ENCODE measurements at places on chromosomes 7 and 10. TPM values are rescaled to one million over a fixed set of nuclear protein-coding genes. Genes with fewer than 3 reads are reported as not detected.

BICC1 gene
- 17.0 TPM for total RNA-seq

CPXM2 gene
- total RNA-seq, result 17.9 TPM

IFIT1B gene
- not detected for total RNA-seq

CUBN gene
- 3.5 TPM for total RNA-seq

AOC1 gene
- total RNA-seq, result 0.67 TPM

COL1A2 gene
- 401 TPM for total RNA-seq

TYW1 gene
- total RNA-seq, result 18.9 TPM

MYH16 gene
- not detected for total RNA-seq

RELN gene
- total RNA-seq, result 1.8 TPM

BMS1 gene
- 13.7 TPM for total RNA-seq

CLCN1 gene
- 0.22 TPM for total RNA-seq

ELMO1 gene
- total RNA-seq, result 48.9 TPM

TMEM130 gene
- 0.29 TPM for total RNA-seq

DPYSL4 gene
- total RNA-seq, result 1.8 TPM

NODAL gene
- total RNA-seq, result not detected

NXPH1 gene
- not detected for total RNA-seq

SLC16A9 gene
- 0.06 TPM for total RNA-seq

SH3PXD2A gene
- total RNA-seq, result 51.3 TPM

HOXA4 gene
- total RNA-seq, result 4.0 TPM

GARIN1A gene
- 10.2 TPM for total RNA-seq

FERD3L gene
- total RNA-seq, result not detected

TEX36 gene
- not detected for total RNA-seq

CYP3A4 gene
- 0.26 TPM for total RNA-seq

CNOT4 gene
- total RNA-seq, result 25.0 TPM

SMO gene
- total RNA-seq, result 6.9 TPM

PIK3AP1 gene
- total RNA-seq, result 17.7 TPM

GIMAP1 gene
- 4.4 TPM for total RNA-seq

C7orf57 gene
- total RNA-seq, result not detected

ABCF2 gene
- total RNA-seq, result 38.1 TPM

TMEM196 gene
- 2.5 TPM for total RNA-seq

FEZF1 gene
- total RNA-seq, result not detected

KAT6B gene
- 28.8 TPM for total RNA-seq

ACBD7 gene
- 1.1 TPM for total RNA-seq

HOXA5 gene
- total RNA-seq, result 15.3 TPM

CCL26 gene
- total RNA-seq, result 21.4 TPM

CPED1 gene
- total RNA-seq, result 44.4 TPM

GIMAP6 gene
- total RNA-seq, result 46.6 TPM

SPDYE1 gene
- total RNA-seq, result not detected

IKZF1 gene
- 22.0 TPM for total RNA-seq

HHEX gene
- total RNA-seq, result 6.8 TPM

RPA3 gene
- total RNA-seq, result 16.3 TPM

OR2A42 gene
- total RNA-seq, result not detected

Measured in mesenteric fat pad (tissue), 1 donor.